Hematopoietic multipotent progenitor cell (in vitro differentiated cells): ENCODE measurements at places on chromosomes 2 and 18. TPM values are rescaled to one million over a fixed set of nuclear protein-coding genes. Genes with fewer than 3 reads are reported as not detected.

FOXD4L1 gene
- total RNA-seq = 0.27 TPM

TWIST2 gene
- not detected for total RNA-seq

MC4R gene
- total RNA-seq = not detected

FAM237A gene
- total RNA-seq = not detected

ZNG1B gene
- total RNA-seq = 6.7 TPM

MEX3C gene
- 41.7 TPM for total RNA-seq

SEPTIN10 gene
- total RNA-seq = 0.27 TPM

MC5R gene
- total RNA-seq = not detected

TMEM150A gene
- total RNA-seq = 21.5 TPM

DUSP11 gene
- 18.6 TPM for total RNA-seq

AP1S3 gene
- total RNA-seq = 0.81 TPM

MORN2 gene
- total RNA-seq = 2.2 TPM
